ENCODE measurements at places on chromosomes 12 and 14.
A peak's percentile ranks its signal among the peaks of the same experiment; 100 is the strongest.

DNA sequence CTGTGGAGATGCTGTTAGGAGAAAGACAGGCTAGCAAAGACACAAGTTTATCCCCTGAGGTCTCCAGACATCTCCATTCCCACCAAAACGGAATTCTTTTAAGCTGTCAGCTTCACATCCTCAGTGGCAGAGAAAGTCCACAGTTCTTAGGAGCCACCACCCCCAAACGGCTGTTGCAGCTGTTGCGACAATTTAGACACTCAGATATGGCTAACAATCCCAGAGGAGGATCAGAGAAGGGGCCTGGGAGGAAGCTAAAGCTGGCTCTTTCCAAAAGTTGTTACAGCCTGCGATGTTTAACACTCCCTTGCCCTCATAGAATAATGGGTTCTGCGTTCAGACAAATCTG, 1.9 kb upstream of the ATP5MC2 start:
- DNase-seq = no peak

GRCh38 chr12:89674326-89674942, 34.2 kb downstream of the ATP2B1 start:
- DNase-seq = no peak

DNA sequence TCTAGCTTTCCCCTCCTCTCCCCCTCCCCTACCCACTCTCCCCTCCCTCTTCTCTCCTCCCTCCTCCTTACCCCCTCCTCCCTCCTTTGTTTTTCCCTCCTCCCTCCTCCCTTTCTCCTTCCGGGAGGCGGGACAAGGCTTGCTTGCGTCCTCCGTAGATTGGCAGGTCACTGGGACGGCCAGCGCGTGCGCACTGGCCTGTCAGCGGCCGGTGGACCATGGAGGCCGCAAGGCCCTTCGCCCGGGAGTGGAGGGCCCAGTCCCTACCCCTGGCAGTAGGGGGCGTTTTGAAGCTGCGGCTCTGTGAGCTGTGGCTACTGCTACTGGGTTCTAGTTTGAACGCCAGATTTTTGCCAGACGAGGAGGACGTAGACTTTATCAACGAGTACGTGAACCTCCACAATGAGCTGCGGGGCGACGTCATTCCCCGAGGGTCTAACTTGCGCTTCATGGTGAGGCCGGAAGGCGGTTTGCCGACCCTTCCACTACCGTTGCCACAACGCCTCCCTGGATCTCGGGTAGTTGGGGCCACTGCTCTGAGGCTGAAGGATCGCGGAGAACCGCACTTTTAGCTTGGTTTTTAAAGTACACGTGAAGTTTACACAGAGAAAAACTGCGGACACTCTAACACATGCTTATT, at the start of gene GLIPR1L2:
Gene GLIPR1L2, plus strand, starts transcription at position 191 of the 640 bp plus-strand sequence. Its CDS starts 28 bp downstream, at position 219.
- DNase-seq = peak; percentile 77

DNA sequence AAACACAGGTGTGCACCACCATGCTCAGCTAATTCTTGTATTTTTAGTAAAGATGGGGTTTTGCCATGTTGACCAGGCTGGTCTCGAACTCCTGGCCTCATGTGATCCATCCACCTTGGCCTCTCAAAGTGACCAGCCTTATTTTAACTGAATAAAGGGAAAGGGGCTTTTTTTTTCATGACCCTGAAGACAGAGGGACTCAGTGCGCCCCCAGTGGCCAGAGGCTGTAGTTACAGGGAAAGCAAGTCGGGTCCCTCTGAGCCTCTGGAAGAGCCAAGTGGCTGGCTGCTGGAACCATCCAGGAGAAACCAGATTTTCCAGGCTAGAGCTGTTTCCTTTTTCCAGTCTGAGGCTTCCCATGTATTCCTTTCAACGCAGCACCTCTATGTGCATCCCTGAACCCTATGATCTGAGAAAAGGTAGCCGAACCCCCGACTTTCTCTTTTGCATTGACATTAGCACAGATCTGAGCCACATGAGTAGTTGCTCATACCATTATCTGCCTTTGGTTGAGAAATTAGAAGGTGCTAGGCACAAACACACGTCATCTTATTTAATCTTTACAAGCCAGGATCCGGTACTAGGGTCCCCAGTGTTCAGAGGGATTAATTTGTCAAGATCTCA, 342.7 kb downstream of the CACNA1C start:
- DNase-seq = peak; percentile 8

DNA sequence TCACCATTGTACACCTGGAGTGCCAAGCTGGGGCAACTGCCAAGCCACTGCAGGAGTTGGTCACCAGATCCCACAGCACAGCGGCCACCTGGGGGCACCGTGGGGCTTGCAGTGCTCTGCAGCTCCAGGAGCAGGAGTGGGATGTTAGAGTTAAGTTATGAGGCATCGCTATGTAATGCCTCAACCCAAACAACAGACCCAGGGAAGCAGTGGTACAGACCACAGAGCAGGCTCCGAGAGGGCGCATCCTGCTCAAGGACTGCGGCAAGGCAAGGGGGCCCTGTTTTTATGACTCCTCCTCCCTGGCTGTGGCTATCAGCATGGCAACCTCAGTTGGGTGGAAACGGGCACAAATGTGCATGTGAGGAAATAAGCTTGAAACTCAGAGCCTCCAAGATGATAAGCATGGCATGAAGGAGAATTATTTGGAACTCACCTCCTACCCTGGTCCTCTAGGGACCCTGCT, 63.1 kb downstream of the ARL6IP4 start:
- DNase-seq = peak; percentile 54

DNA sequence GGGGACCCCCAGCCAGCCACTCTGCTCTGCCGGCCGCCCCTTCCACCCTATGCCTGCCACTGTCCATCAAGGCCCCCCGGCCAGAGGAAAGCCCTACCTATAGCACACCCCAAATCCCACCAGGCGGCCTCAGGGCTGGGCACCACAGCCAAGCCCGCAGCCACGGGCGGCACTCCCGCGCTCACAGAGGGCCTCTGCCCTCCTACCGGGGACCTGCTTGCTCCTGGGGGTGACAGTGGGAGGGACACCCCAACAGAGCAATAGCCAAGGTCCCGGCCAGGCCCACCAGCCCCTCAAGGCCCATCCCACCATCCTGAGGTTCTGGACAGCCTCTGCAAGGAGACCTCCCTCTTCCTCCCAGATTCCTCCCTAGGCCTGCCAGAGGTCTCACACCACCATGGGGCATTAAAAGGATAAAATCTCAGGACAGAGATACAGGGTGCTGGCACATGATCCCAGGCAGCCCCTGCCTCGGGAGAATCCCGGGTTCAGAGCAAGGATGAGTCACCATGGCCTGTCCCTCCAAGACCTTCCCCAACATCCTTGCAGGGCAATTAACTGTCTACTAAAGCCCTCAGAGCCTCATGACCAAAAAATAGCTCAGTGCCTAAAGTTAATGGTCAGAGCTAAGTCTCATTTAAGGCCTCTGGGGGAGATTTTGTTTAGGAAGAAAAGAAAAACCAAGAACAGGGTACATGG, 17.1 kb downstream of the CCDC85C start:
- DNase-seq = no peak

GRCh38 chr14:53110096-53110495, 43.0 kb downstream of the DDHD1 start:
- no peak for DNase-seq

DNA sequence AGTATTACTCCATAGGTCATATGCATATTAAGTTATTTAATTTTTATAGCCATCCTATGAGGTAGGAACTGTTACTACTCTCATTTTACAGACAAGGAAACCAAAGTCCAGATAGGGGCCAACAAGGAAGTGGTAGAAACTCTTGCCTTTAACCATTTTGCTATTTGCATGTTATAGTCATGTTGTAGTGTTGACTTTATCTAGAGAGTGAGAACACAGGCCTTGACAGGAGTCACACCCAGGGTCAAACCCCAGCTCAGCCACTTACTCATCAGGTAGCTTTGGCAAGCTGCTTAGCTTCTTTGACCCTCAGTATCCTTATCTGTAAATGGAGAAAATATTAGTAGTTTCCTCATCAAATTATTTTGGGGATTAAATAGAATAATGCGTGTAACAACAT, 156.2 kb downstream of the CAND1 start:
- DNase-seq = no peak

DNA sequence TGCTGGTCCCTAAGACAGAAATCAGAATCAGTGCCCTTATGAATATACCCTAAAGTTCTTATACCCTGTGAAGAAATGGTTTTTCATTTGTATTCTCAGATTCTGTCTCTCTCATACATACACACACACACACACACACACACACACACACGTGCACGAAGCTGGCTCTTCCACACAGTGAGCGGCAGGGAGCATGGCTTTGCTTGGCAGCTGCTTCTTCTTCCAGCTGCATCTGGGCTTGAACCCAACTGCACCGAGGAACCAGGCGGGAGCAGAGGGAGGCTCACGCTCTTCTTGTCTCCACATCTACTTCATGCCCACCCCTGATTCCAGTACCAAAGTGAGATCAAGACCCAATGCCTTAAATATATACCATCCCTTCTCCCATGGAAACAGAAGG, 19.4 kb downstream of the GRIN2B start:
- no peak for DNase-seq

DNA sequence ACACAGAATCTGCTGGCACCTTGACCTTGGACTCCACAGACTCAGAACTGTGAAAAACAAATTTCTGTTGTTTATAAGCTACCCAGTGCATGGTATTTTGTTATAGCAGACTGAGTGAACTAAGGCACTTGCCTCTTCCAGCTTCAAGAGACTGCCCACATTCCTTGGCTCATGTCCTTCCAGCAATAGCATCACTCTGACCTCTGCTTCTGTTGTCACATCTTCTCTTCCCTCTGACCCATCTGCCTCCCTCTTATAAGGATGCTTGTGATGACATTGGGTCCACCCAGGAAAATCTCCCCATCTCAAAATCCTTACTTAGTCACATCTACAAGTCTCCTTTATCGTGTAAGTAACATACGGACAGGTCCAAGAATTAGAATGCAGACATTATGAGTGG, 200.4 kb downstream of the PIK3C2G start:
- DNase-seq = no peak

- no peak for DNase-seq
These were observed 30.1 kb upstream of the TSPAN11 start for GRCh38 chr12:30896461-30896860.

Measured in stimulated activated naive CD4-positive, alpha-beta T cell (primary cell).